ENCODE measurements at places on chromosomes 4 and X.

DNA sequence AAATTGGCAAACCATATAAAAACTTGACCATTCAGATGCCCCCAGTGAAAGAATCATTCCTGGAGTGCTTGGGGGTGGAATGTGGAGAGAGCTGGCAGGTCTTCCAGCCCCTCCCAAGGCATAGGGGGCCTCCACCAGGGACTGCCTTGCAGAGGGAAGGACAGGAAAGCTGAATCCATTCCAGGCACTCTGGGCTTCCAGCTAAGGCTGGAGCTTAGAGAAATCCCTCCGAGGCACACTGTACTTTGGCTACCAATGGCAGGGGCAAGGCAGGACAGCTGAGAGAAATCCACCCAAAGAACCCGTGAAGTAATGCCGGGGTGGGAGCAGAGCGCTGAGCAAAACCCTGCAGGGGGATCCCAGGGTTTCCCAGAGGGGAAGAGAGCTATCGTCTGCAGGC is 4.0 kb downstream of the CENPU start:
- DNase-seq = no peak

DNA sequence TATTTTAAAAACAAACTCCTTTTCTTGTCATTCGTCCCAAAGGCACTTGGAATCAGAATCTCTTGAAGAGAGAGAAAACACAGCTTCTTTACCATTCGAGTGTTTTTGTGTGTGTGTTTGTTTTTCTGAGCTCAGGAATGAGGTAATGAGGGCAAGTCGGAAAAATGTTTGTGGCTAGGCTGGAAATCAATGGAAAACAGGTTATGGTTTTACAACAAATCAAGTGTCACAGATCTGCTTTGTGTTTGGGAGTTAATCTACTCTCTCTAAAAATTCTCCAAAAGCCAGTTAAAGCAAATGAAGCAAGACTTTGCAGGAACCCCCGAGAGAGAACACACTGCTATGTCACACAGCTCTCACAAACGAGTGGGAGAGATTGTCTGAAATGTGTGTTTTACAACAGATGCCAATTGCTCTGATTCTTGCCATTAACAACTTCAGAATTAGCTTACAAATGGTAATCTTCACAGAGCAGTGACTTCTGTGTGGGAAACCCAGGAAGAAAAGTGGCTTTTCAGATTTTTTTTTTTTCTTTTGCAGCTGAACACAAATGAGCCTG is 264.1 kb downstream of the CBLL2 start:
- no peak for DNase-seq

DNA sequence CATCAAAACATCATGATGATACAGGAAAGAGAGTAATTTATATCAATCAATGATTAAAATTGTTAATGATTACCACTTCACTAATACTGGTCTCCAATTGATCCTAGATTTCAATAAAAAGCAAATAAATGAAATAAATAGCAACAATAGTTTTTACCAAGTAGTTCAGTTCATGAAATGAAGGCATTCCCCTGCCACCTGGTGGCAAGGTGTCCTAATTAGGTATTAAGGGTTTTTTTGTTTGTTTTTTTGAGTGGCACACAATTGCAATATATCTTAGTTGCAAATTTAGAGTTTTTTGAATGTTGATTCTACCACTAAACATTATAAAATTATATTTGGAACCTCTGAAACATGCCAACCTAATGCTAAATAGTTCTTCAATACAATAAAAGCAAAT is 157.4 kb upstream of the PDE5A start:
- DNase-seq = no peak

DNA sequence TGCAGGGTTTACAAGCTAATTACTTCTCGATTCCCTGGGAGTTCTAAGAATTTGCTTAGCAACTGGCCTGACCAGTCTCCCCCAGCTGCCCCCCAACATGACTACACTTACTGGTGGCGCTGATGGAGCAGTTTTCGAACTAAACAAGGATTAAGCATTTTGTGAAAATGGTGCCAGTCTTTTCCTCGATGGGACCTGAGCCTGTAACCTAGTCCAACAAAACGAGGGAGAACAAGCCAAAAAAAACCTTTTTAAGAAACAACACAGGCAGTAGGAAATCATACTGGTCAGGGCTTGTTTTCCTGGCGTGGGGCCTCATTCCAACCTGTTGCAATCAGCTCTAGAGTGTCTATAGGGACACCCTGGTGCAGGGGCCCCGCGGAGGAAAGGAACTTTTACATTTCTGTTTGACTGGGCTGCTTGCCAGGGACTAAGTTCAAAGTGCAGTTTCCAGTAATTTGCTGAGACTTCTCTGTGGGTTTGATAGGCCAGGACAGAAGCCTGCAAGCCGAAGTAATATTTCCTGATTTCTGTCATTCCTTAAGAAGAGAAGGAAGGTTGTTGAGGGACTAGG is 158.7 kb downstream of the SPRY1 start:
- DNase-seq = peak; percentile 12

GRCh38 chrX:71321731-71322130 is 20.2 kb downstream of the ITGB1BP2 start:
- DNase-seq = no peak

DNA sequence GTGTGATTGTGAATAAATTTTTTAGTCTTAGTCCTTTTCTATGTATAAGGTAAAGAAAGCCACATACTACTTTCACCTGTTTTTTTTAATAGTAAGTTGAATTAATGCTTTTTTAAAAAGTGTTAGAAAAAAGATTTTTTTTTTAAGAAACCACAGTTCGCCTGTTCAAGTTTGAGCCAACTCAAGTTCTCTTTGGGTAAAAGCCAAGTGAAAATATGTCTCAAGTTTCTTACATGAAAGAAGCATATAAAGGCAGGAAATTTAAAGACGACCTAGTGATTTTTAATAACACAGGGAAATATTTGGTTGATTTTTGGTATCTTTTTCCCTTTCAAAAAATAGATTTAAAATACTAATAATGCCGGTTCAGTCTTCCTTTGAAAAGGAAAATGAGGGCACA is 369.9 kb upstream of the NR3C2 start:
- no peak for DNase-seq

DNA sequence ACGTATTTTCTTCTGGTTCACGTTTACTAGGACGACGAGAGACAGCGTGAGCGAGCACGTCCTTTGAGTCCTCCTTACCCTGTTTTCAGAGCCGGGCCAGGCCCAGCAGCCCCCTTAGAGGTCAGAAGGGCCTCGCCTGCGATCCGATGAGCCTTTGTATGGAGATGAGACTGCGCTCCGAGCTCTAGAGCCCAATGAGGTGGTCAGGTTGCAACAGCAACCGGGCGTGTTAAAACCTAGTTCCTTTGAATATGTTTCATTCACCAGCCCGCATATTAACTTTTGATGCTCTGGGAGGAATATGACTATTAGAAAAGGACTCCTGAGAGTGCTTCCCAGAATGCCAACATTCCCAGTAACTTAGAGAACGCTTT is 55.6 kb upstream of the TADA2B start:
- DNase-seq = no peak

DNA sequence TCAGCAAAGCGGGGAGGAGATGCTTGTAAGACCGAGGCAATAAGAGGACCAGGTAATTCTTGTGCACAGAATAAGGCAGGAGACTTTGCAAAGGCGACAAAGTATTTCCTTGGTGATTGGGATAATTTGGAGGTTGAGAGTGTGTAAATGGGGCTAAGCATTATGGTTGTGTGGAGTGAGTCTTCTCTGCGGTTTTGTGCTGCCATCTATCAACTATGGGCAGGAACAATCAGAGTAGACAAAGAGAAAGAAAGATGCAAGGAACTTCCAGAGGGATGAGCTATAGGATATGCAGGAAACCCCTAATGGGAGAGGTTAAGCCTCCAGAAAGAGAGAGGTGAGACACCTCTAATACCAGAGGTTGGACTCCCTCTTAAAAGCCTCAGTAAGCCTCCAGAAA is 339.8 kb downstream of the PAPSS1 start:
- DNase-seq = no peak
